ENCODE measurements at places on chromosomes 3 and 15.

DNA sequence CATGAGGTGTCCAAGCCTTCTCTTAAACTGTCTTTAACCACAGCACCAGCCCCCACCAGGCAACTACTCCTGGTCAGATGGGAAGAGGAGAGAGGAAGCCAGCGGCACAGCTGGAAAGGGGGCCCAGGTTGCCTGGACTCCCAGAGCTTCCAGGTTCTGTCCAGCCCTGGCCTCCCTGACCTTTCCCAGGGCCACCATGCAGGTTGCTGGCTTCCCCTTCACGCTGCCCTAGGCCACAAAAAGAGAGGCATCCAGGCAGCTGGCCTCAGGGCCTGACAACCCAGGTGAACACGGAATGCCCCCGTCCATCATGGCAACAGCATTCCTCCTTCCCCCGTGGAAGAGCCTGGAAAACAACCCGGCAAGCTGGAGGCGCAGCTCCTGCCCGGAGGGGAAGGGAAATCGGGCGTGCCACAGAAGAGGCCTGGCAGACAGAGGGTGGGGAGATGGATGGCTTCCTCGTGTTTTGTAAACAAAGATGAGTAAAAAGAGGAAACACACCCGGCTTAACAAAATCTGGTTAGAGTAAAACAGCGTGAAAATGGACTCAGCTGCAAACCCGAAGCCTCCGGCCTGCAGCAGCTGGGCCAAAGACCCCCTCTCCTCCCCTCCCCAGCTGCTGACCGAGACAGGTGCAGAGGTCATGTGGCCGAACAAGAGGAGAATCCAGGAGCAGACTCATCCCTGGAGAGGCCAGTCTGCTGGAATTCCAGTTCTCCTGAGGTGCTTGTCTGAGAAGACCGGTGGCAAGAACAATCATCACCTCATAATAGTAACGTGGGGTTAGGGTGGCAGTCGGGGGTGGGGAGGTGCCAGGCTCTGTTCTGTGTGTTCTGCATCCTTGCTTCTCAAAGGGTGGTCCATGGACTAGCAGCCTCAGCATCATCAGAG, 15.5 kb downstream of the BMF start:
- no peak for DNase-seq

DNA sequence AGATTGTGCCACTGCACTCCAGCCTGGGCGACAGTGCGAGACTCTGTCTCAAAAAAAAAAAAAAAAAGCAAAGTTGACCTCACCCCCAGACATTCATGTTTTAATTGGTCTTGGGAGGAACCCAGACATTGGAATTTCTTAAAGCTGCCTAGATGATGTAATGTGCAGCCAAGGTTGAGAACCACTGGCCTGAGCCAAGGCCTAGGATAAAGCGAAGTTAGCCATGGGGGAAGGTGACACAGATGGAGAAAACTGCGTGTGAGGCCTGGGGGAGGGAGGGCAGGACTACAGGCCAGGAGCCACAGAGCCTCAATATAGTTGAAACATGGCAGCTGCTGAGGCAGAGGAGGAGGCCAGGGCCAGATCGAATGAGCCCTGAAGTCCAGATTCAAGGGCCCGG, 21.0 kb downstream of the GLB1 start:
- DNase-seq: no peak

DNA sequence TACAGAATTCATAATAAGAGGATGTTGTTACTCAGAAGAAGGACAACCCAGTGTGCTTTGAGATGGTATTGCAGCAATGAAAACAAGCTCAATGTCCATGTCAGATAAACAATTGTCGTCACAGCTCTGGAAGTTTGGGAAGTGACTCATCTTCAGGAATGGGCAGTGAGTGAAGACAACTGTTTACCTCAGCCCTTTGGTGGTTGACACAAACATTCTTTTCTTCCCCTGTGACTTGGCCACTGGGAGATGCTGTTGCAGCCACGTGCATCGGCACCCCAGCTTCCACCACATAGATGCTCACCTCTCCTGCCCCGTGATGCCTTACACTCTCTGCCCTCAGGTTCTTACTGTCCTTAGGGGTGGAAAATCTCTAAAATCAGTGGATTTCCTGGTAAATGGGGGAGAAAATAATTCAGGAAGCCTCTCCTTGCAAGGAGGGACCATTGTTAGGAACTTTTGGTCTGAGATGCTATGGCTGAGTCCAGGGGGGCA, 114.1 kb upstream of the GALNT15 start:
- no peak for DNase-seq

DNA sequence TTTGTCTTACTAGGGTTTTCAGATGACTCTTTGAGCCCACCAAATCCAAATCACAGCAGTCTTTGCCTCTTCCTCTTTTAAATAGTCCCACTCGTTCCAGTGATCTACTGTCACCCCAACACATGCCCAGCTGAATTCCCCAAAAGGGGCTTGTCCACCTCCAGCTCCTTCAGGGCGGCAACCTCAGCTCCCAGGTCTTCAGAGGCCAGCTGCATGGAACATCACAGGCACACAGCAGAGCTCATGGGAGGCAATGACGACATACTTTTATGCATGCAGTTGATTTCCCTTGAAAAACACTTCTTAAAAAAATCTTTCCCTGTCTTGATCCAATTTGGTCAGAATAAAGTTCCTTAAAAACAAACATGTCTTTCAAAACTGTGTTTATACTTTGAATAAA, 244.3 kb upstream of the NR2F2 start:
- DNase-seq: no peak

- DNase-seq: no peak
Measured at GRCh38 chr3:171328419-171329082, 131.7 kb downstream of the TNIK start.

GRCh38 chr3:153355559-153355958, 193.5 kb downstream of the RAP2B start:
- DNase-seq: no peak

DNA sequence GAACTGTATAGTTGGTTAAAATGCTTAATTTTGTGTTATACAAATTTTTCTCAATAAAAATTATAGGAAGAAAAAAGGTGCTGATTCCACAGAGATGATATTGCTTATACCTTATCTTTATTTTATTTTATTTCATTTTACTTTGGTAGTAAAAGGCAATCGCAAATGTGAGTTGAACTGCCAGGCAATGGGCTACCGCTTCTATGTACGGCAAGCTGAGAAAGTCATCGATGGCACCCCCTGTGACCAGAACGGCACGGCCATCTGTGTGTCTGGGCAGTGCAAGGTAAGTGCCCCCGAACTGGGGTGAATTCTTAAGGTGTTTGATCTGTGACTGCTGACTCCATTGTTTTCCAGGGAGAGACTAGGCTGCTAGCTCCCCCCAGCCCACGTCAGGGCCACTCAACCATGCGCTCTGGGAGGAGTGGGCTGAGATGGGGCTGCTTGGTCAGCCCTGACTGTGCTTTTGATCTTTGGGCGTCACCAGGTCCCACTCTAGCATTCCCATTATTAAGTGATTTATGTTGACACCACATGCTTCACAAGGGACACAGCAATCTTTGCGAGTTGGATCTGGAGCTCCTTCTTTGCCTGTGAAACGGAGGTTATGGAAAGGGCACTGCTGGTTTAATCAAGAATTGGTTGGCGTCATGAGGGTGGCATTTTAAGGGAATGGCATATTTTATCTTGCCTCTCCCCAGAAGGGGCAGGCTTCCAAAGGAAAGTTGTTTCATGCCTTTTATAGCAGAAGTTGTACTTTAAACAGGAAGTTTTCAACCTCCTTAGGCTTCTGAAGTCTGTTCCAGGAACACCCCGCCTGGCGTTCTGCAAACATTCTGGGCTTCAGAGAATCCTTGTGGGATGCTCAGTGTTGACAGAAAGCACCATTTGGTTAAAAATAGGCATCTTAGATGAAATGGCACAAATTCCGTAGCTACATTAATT, 296.5 kb downstream of the THSD4 start:
- DNase-seq: no peak

Data from stimulated activated CD4-positive, alpha-beta T cell treated with anti-CD3 and anti-CD28 coated beads, Interleukin-1b, Interleukin-23, amount 100 ng/mL, for 4 hours (primary cell).